ENCODE measurements at places on chromosomes 1 and 21.

DNA sequence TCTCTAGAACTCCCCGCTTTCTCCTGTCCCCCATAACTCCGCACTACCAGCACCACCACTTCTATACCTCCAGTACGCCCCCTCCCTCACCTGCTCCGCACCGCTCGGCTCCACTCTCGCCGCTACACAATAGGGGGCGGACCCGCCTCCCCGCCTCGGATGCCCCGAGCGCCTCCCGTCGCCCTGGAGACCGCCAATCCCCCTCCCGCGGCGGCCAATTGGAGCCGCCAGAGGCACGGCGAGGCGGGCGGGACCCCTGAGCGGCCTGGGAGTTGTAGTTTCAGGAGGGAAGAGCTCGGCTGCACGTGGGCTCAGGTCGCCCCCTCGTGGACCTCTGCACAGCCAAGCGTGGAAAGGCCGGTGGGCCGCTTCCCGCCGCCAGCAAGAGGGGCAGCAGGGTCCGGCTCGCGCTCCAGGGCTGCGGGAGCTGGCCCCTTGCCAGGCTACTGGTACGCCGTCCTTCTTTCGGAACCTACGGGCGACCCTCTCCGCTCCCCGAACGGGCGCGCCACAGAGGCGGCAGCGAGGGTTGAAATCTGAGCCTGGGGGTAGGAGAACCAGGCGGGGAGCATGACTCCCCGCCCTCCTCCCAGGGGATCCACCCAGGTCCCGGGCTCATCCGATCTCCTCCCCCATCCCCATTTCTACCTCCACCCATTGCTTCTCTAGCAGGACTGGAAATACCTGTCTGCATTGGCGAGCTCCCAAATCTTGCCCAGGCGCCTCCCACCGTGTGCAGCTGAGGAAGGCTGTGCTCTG, at the start of gene IGSF9:
TSS of gene IGSF9 (minus strand) at position 131 of the 759 bp plus-strand sequence. CDS start 2,159 bp downstream, outside the sequence.
- DNase-seq: no peak

DNA sequence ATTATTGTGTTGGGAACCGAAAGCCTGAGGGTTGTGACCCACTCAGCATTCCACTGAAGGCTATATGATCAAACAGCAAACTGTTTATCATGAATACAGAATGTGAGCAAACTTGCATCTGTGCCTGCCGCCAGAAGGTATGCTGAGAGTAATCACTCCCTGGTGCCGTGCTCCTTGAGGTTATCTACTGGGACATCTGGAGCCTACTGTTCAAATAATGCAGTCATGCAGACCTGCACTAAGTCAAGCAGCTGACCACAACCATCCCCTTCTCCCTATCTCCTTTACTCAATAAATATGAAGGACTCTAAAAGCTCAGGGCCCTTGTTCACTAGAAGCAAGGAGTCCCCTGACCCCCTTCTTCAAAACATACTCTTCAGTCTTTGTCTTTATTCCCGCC, 13.5 kb downstream of the GSTM5 start:
- DNase-seq: no peak

DNA sequence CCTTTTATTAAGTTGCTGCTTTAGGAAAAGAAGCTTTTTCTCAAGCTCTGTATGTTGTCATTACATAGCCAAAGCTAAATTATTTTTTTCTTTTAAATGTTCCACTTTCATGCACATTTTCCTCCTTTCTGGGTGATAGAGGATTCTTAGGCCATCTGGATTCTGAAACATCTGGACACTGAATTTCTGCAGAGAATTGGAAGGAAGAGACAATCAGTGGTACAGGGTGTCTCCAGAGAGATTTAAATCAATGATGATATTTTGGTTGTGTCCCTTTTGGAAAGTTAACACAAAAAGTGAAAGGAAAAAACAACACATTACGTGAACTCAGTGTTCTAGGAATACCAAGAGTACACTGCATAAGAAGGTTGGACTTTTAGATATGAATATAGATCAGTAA, 211.4 kb upstream of the PKN2 start:
- DNase-seq: no peak

DNA sequence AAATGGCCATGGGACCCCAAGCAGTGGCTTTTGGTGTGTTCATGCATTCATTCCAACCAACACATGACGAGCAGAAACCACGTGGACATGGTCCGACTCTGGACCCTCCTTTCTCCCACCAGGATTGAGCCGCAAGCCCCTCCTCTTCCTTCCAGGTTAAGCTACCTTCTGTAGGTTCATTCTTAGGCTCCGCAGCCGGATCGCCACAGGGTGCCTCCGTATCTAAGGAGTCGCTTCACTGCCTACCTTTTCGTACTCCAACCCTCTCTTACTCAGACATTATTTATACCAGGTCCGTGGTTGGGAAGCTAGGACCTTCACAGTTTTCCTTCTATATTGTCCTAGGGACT, 63.6 kb downstream of the RHBG start:
- no peak for DNase-seq

DNA sequence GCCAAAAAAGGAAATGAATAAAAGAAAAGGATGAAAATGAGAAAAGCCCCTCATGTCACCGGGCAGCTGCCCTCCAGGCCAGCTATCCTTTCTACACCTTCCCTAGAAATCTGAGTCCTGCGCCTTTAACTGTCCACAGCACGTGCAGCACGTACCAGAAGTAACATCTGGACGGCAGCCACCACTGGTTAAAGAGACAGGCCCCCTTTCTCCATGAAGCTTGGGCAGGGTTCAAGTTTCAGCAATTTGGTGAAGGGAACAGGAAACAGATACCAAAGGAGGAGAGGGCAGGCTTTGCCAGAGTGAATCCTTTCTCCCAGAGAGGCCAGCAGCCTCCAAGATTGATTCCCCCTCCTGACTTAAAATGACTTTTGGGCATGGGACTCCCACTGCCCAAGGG, 3.6 kb upstream of the KIAA2013 start:
- DNase-seq: no peak

- DNase-seq: no peak
Measured at GRCh38 chr21:38136201-38136600, 120.6 kb upstream of the KCNJ15 start.

- no peak for DNase-seq
Measured at GRCh38 chr1:15004396-15004795, 149.2 kb upstream of the TMEM51 start.

Data from GM12891 (cell line).